HuH-7.5 (cell line): ENCODE measurements at places on chromosomes 6 and 20.

DNA sequence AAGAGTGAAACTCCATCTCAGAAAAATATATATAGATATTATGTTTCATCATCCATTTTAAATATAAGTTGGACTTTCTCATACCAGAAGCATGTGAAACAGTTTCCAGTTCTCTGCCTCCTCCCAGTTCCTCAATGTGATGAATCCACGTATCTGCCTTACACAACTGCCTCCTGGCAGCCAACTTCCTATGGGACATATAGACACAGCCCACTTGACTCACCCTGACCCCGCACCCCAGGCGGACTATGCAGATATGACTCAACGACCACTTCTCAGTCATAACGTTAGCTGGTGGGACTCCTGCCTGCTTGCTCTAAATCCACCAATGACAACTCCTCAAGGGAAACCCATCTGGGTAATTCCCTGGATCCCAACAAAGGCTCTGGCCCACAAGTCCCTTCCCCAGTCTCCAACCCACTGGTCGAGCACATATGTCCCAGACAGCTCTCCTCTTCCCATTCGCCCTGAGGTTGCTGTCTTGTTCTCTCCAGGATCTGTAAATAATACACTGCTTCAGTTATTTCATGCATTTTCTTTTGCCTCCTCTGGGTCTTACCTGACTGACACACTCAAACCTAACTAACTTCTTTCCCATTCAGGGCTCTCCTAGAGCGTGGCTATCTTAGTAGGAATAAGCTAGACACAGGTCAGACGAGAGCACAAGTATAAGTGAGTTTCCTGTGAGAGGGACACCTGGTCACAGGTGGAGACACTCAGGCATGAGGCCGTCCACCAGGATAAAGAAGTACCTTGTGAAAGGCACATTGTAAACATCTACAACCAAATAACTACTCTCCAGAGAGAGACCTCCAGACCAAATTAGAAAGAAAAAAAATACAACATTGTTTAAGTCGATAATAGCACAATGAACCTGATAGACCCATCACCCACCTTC is 548.5 kb downstream of the CD83 start:
- no peak for DNase-seq

DNA sequence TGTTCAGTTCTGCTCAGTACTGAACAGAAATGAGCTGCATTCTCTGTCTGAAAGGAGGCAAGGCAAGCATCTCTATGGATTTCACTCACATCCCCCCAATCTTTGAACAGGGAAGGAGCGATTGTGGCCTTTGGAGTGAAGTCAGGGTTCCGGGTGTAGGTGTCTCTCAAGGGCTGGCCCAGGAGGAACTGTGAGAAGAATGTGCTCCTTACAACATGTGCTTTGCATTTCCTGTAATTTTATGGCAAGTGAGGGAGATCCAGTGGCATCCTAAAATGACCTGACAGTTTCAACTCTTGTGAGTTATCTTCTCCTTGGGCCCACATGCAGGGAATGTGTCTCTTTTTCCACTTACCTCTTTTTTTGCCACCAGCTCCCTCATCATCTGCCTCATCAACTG is 63.0 kb upstream of the RIN2 start:
- no peak for DNase-seq

DNA sequence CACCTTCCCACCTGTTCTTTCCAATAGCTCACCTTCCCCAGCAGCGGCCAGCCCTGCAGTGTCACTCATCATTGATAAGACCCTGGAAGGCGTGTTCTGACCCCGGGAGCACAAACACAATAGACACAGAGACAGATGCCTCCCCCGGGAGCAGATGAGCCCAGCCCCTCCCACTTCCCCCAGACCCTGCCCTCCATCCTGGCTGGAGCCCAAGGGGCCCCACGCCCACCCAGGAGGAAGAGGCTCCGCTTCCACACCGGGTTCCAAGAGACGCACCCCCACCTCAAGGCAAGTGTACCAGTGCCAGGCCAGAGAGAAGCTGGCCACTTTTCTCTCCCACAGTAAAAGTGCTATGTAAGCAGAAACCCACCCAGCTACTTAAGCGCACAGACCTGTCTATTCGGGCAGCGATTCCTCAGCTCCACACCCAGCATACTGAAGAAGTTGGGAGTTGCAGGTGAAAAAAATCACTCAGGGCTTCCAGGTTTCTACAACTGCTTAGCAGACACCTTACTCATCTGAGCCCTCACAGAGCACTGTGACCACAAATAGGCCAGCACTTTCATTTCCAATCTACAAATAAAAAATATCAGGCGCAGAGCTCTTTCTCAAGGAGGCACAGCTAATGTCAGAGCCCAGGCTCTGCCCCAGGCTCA is 93.4 kb upstream of the NXT1 start:
- no peak for DNase-seq

DNA sequence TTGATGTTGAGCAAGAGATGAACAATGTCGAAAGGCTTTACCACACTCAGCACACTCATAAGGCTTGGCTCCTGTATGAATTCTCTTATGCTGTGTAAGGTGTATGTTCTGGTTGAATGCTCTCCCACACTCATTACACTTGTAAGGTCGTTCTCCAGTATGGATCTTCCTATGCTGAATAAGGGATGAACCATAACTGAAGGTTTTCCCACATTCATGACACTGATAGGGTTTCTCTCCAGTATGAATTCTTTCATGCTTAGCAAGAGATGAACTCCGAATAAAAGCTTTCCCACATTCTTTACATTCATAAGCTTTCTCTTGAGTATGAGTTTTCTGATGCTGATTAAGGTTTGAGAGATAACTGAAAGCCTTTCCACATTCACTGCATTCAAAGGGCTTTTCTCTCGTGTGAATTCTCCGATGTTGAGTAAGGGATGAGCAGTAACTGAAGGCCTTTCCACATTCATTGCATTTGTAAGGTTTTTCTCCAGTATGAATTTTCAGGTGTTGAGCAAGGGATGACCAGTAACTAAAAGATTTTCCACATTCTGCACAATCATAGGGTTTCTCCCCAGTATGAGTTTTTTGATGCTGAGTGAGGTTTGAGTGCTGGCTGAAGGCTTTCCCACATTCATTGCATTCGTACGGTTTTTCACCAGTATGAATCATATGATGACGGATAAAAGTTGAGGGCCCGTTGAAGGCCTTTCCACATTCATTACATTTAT is 21.1 kb downstream of the ZNF184 start:
- no peak for DNase-seq

DNA sequence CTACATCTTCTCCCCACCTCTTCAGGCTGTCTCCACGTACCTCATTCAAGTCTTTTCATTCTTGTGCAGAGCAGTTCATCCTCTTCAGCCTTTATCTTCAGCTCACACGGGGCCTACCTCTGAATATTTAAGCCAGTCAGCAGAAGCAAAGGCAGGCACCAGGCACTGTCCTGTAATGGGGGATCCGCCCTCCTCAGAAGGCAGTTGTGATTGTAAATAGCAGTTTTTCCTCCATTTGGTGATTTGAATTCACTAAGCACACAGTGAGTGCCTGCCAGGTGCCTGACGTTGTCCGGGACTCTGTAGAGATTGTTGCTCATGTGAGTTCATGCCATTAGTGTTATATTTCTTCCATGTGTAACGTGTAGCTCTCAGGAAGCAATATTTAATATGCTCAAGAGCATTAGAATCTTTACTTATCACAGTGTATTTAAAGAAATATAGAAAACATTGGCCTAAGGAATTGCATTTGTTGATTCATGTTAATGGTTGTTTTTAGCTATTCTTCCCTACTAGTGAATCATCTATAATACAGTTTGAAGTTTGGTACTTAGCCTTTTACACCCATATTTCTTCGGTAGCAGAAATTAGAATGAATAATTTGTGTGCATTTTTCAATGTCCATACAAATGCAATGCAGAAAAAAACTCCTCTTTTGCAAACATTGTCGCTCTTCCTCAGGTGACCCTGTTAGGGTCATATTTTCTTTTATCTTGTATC is 17.9 kb downstream of the BPHL start:
- no peak for DNase-seq

- peak; percentile 29 for DNase-seq
Observed at GRCh38 chr6:41546866-41547798, 951 bp downstream of the FOXP4 start.

DNA sequence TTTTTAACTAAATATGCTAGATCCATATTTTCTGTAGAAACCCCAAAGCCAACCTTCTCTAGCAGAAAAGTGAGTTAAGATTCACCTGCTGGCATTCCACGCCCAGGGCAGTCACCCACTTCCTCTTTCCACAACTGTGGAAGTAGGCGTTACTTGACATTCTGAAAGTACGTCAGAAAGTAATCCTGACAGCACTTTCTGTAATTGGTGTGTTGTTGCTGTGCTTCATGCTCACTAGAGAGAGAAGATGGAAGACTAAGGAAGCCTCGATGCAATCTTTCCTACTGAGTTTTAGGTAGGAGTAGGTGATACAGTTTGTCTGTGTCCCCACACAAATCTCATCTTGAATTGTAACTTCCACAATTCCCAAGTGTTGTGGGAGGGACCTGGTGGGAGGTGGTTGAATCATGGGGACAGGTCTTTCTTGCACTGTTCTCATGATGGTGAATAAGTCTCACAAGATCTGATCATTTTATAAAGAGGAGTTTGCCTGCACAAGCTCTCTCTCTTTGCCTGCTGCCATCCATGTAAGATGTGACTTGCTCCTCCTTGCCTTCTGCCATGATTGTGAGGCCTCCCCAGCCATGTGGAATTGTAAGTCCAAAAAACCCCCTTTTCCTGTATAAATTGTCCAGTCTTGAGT is 101.1 kb downstream of the MAP3K7 start:
- DNase-seq = no peak

- DNase-seq = no peak
Observed at GRCh38 chr6:148401571-148401970, 58.9 kb downstream of the SASH1 start.

GRCh38 chr6:40762981-40763380 is 175.8 kb upstream of the LRFN2 start:
- DNase-seq = no peak

- DNase-seq = no peak
Observed at GRCh38 chr6:160161647-160161986, 40.0 kb downstream of the SLC22A1 start.

GRCh38 chr6:128017288-128017687 is 116.4 kb upstream of the THEMIS start:
- DNase-seq = no peak

GRCh38 chr20:17504066-17504897 is 26.9 kb downstream of the BFSP1 start:
- DNase-seq = no peak

GRCh38 chr20:14526891-14527290 is 189.5 kb upstream of the FLRT3 start:
- DNase-seq = no peak

DNA sequence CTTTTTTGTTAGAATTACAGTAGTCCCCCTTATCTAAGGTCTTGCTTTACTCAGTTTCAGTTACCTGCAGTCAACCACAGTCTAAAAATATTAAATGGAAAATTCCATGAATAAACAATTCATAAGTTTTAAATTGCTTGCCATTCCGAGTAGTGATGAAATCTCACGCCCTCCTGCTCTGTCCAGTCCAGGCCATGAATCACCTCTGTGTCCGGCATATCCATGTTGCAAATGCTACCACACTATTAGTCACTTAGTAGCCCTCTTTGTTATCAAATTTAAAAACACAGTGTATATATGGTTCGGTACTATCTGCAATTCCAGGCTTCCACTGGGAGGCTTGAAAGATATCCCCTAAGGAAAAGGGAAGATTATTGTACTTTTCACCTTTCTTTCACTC is 164.6 kb upstream of the FAM83B start:
- no peak for DNase-seq

DNA sequence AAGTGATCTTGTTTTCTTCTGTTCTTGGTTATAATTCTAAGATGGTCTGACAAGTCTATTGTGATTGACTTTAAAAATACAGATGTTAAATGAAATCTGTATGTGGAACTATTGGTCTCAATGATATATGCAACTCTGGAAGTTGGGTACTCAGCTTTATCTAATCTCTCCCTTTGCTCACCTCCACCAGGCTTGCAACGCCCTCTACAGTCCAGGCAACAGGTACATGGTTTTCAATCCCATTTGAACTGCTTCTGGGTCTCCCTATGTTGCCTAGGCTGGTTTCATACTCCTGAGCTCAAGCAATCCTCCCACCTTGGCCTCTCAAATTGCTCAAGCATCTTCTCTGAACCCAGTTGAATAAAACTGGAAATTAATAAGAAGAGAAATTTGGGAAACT is 25.6 kb upstream of the HLA-DQB1 start:
- no peak for DNase-seq

DNA sequence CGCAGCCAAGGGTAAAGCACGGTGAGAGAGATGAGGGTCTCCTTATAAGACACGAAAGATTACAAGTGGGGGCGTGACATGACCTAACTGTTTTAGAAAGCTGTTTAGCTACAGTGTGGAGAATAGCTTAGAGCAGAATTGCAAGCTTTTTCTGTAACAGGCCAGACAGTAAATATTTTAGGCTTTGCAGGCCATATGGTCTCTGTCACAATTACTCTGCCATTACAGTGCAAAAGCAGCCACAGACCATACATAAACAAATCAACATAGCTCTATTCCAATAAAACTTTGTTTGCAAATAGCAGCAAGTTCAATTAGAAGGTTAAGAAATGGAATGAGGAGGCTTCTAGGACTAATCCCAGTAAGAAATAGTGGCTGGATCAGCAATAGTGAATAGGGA is 16.8 kb downstream of the PGM3 start:
- no peak for DNase-seq

DNA sequence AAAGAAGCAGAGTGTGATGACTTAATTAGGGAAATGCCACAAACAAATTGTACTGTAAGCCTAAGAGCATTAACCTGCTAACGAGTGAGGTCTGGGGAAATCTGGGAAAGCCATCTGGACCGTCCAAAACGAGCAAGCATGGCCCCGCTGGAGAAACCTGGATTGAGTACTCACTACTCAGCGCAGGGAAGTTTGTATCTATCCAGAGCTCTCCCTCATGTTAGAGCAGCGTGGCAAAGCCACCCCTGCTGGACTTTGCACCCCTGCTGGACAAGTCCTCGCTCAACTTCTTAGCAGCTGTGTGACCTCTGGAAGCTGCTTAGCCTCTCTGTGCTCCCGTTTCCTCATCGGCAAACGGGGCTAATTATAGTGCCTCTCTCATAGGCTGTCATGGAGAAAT is 37.3 kb downstream of the PSMG4 start:
- no peak for DNase-seq
